Cardiac septum (tissue), 1 donor: ENCODE measurements at places on chromosomes 12 and 14. TPM values are rescaled to one million over a fixed set of nuclear protein-coding genes. Genes with fewer than 3 reads are reported as not detected.

DNA sequence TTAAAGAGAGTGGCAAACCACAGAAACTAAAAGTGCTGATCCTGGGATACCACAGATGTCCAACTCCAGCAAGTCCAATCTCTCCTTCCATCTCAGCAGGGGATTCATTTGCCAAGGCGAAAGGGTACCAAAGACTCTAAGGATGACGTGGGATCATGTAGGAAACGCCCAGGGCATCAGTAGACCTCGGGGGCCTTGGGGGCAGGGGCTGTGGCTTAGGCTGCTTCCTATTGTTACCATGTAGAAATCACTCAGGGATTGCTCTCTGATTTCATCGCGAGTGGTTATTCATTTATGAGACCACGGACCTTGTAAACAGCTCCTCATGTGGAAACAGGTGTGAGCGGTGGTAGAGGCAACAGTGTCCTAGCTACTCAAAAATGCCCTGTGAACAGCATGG, 149.3 kb upstream of the FKBP4 start:
- DNase-seq: no peak

GRCh38 chr12:124188084-124188483, 106.8 kb upstream of the RFLNA start:
- no peak for DNase-seq

DNA sequence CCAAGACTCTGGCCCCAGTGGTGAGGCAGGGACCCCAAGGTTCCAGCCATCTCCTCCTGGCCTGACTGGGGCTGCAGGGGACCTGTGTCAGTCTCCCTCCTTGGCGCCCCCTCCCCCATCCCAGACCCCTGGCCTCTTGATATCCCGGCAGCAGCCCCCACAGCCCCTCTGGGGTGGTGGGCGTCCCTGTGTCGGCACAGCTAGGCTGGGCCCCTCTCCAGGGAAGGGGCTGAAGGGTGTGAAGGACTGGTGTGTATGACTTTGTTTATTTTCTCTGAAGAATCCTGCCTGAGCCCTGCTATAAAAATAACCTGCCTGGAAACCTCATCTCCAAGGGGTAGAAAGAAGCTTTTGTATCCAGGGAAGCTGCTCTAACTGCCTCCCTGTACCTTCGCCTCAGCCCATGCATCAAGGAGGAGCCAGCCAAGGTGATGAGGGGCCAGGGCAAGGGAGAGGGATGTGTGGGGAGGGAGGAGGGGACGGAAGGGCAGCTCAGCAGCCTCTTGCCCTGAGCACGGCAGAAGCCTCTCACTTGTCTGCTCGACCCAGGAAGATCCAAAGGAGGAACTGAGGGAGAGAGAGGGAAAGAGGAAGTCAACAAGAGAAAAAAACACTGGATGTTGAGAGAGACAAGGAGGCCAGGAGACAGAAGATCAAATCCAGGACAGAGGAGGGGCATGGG, 25.4 kb upstream of the COL2A1 start:
- no peak for DNase-seq

Gene BRF1
- 17.7 TPM for total RNA-seq
